ENCODE measurements at places on chromosomes 3 and 15.

GRCh38 chr15:39051626-39052322, 487.2 kb upstream of the RASGRP1 start:
- no peak for DNase-seq

GRCh38 chr3:21446027-21446426, 305.0 kb downstream of the ZNF385D start:
- DNase-seq: no peak

GRCh38 chr15:101064795-101065569, 145.8 kb downstream of the LRRK1 start:
- no peak for DNase-seq

DNA sequence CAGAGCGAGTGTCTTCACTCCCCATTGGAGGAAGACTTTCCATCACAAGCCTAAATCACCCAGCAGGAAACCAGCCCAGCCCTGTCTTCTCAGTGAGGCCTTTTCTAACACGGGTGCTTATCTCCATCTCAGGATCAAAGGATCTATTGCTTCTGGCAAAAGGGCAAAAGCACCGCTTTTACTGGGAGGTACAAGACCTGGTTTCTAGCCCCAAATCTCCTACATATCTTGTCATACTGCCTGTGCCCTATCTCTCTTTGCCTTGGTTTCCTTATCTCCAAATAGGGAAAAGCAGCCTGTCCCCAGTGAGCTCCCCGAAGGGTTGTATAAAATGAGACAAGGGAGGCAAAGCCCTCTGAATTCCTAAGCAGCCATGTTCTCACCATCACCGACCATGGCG, 5.2 kb downstream of the GLB1 start:
- no peak for DNase-seq

DNA sequence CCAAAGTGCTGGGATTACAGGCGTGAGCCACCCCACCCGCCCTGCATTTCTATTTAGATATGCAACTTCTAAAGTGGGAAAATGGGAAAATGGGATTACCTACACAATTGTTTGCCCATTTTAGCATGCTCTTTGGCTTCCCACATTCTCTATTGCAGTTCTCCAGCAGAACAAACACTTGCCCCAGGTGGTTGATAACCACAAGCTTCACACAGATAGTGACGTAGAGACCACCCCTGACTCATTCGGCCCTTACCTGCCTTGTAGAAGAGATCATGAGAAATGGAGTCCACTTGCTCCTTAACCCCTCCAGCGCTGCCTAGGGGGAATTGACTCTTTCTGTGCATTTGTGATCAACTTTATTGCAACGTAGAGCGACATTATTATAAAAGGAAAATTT, 83.2 kb upstream of the RAP2B start:
- DNase-seq: no peak

GRCh38 chr3:35817216-35817615, 177.9 kb downstream of the ARPP21 start:
- no peak for DNase-seq

DNA sequence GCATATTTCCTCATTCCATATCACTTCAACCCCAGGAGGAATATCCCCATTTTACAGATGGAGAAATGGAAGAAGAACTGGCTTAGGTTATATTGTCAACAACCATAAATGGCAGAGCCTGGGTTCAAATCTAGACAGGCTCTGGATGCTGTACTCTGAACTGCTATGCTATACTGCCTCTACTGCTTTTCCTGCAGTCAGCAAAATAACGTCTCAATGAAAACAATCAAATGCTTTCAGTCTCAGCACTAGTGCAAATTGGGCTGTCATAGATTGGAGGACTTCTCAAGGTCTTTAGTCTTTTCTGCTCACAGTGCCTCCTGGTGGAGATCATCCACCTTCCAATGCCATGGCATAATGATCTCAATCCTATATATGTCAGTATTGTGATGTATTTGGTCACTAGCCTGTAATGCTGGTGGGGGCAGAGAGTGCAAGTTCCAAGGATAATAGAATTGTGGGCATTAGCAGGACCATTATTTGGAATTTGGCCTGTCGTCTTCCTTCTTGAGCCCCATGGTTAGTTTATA, 285.0 kb downstream of the CLSTN2 start:
- peak; percentile 63 for DNase-seq

GRCh38 chr3:150370122-150370602, 37.9 kb upstream of the TSC22D2 start:
- peak; percentile 13 for DNase-seq

DNA sequence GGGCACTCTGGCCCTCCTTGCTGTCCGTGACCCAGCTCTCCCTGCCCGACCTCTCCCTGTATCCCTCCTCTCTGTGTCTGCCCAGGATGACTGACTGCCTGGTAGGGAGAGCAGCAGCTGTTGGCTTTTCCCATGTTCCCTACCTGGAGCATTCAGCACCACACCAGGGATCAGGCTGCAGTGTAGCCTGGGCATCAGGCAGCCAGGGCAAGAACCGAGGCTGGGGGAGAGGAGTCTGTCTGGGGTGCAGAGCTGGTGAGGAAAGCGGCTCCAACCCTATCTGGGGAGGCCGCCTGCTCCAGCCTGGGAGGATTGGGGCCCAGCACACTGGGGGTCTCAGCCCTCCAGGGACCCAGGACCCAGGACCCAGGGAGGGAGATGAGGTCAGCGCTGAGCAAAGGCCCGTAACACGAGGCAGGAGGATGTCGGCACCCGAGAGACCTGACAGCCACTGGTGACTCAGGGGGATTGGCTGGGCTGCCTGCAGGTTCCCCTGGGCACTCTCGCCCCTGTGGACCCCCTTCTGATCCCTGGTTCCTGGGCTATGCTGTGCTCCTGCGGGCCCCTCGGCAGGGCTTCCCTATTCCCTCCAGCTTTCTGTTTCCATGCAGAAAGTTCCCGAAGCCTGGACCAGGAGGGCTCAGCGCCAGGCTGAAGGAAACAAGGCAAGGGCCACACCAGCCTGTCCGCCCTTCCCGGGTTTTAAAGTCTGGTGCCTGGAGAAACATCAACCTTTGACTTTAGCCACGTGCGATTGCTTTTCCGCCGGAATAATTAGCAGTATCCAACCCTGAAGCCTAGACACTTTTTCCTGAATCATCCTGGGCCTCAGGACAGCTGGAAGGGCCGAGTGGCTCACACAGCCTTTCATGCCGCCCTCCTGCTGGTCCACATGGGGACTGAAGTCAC, 128.2 kb upstream of the MEF2A start:
- no peak for DNase-seq

GRCh38 chr3:162933656-162934055, 1437.0 kb downstream of the OTOL1 start:
- DNase-seq: no peak

DNA sequence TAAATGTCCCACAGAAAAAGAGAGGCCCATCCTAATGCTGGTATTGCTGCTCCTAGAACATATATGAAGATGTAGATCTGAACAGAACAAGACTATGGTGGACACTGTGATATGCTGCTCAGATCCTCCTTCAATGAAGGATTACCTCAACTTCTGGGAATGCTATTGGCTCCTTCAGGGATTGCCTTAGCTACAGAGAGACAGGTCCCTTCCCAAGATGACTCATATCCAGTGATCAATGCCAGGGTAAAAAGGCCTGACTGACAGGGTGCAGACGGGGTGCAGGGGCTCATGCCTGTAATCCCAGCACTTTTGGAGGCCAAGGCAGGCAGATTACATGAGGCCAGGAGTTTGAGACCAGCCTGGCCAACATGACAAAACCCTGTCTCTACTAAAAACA, 20.5 kb upstream of the STAG1 start:
- DNase-seq: no peak

DNA sequence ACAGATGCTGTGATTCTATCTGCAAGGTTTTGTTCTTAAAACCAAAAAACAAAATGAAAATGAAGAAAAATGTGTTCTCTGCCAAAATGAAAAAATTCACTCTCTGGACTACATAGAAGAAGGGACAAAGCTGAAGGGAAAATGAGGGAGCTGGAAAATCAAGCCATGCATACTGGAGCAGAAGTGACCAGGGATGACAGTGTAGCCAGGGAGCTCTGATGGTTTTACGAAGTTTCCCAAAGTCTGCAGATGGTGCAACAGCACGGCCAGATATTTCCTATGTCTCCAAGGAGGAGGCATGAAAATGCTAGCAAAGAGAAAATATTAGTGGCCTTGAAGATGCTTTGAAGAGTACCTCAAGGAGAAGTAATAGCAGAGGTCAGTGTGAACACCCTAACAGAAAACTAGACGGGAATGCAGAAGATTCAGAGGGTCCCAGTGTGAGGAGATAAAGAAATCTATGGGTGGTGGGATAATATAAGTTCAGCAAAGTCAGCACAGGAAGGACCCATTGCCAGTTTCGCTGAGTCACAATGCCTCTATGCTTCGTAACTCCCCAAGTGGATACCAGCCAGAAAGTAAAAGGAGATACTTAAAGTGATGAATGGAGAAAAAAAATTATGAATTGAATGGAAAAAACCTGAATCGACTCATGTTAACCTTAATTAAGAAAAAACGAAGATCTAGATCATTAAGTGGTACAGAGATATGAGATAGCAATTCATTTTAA, 39.0 kb upstream of the POMGNT2 start:
- DNase-seq: no peak

GRCh38 chr3:119508172-119508845, 10.0 kb downstream of the TIMMDC1 start:
- no peak for DNase-seq

- DNase-seq: peak; percentile 9
Measured at GRCh38 chr15:33623010-33623409, 312.2 kb downstream of the RYR3 start.
